Left ventricle myocardium superior (tissue), 1 donor: ENCODE measurements at places on chromosomes 6 and 20.

- no peak for DNase-seq
Measured at GRCh38 chr6:152973916-152974315, 8.9 kb downstream of the FBXO5 start.

DNA sequence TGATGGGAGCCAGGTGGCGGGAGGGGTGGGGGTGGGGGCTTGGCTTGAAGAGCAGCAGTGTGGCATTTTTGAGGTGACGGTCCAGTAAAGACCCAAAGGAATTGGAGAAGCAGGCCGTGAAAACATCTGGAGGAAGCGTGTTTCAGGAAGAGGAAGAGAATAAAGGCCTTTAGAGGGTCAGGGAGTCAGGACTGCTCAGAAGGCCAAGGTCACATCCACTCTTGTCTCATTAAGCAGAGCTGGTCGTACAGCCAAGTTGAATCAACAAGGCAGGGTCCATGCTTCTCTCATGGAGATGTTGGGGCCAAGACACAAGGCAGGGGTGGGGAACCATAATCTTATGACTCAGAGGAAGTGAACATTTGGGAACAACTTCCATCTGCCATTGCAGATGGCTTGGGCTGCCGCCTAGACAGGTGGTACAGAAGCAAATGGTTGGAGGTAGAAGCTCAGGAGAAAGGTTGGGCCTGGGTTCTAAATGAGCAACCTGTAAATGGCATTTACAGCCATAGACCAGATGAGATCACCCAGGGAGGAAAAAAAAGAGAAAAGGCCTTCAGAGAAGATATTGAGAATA is 179.6 kb downstream of the TTLL2 start:
- no peak for DNase-seq

DNA sequence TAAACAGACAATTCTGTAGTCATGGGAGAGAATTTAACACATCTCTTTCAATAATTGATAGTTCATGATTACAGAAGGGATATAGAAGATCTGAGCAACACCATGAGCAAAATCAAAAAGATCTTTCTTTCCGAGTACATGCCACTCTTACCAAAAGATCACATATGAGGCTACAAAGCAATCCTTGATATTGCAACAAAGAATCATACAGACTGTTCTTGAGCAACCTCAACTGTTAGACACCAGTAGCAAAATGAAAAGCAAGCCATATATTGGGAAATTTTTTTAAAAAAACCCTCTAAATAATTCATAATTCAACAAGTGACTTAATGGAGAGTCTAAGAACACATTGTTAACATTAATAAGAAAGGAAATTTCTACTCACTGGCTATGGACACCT is 3.6 kb upstream of the CD83 start:
- DNase-seq, result no peak

DNA sequence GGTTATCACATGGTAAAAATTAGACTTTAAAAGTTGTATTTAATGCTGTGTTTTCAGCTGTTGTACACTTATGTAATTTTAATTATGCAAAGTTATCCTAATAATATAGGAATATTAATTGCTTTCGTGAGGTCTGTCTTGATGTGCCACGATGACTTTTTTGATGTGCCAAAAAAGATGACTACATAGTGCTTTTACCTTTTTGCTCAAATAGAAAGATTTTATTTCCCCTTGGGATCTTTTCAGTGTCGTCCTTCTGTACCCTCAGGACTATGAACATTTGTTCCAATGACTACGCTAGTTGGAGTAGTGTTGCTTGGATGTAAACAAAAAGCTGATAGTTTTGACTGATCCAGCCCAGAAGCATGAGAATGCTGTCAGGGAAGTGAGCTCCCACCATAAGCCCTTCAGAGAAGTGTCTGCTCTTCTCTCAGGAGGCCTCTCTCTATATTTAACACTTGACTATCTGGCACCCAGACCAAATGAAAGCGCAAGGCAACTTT is 1.2 kb upstream of the CD164 start:
- DNase-seq, result no peak

GRCh38 chr6:18431581-18431980 is 44.4 kb downstream of the RNF144B start:
- no peak for DNase-seq

DNA sequence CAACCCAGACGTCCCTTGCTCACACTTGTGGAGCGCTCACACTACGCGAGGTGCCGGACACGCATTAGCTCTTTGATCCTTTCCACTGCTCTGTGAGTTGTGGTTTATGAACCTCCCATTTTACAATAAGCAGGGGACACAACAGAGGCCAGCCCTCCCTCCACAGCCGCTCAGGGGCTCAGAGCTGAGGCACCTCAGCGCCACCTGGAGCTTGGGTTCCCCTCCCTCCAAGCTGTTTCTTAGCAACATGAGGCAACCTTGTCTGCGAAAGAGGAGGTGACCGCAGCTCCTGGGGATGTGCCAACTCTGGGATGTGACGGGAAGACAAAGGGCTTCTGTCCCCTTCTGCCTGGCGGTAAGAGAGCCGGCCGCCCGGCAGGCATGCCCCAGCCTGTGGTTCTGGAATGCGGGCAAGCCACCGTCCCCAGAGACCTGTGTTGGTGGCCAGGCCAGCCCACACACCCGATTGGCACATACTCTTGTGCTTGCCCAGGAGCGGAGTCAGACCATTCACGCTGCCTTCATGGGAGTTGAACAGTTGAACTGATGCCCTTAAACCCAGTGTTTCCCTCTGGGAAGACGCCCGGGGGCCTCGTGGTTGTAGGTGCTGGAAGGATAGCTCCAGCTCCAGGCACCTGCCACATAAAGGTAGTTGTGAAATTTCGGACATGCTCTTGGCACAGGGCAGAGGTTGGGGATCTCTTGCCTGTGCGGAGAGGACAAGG is 44.5 kb downstream of the RBM38 start:
- peak; percentile 74 for DNase-seq

DNA sequence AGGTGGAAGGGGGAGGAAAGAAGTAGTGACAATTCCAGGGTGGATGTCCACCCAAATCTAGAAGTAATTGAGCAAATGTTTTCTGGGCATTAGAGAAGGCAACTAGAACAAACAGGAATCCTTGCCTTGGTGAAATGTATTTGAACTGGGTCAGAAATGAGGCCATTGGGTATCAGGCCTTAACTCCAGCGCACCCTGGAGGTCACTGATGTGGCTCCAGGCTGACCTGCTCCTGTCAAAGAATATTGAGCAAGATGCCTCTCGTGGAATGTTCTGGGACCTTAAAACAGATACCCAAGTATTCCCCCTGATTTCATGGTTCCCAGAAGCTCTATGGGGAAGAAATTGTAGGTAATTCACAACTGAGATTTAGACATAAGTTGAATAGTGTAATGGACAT is 6.9 kb downstream of the HLA-DPB1 start:
- peak; percentile 62 for DNase-seq

- DNase-seq, result peak; percentile 23
Measured at GRCh38 chr20:57420571-57421252, 29.5 kb downstream of the RBM38 start.

DNA sequence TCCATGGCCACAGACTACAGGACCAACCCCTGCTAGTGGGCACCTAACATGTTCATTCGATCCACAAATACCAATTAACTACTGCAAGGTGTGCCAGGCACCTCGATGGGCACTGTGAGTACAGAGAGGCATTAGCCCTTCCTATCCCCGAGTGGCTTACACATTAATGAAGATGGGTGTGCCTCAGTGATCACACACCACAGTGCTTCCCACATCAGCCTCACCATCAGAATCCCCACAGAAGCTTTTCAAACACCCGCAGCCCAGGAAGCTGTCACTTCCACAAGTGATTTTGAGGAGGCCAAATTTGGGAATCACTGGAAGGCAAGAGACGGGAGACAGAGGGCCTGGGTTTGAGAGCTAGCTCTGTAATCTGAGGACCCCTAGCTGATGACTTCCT is 23.7 kb downstream of the EZR start:
- no peak for DNase-seq

GRCh38 chr20:52103913-52104545 is 87.5 kb downstream of the ZFP64 start:
- no peak for DNase-seq

GRCh38 chr6:44156494-44157151 is 2.0 kb upstream of the CAPN11 start:
- no peak for DNase-seq

- no peak for DNase-seq
Measured at GRCh38 chr6:52065621-52066020, 21.8 kb downstream of the PKHD1 start.
